ENCODE measurements at places on chromosomes 6 and 20. TPM values are rescaled to one million over a fixed set of nuclear protein-coding genes. Genes with fewer than 3 reads are reported as not detected.
A peak's percentile ranks its signal among the peaks of the same experiment; 100 is the strongest.

DNA sequence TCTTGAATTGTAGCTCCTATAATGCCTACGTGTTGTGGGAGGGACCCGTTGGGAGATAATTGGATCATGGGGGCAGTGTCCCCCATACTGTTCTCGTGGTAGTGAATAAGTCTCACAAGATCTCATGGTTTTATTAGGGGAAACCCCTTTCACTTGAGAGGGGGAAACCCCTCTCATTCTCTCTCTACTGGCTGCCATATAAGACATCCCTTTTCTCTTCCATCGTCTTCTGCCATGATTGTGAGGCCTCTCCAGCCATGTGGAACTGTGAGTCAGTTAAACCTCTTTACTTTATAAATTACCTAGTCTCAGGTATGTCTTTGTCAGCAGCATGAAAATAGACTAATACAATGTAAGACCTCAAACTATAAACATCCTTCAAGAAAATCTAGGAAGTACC, 23.1 kb downstream of the PAQR8 start:
- no peaks in the 10 kb centered on the region for H3K36me3 ChIP-seq
- no peaks in the 10 kb centered on the region for H3K27me3 ChIP-seq
- H3K4me1 ChIP-seq: peaks cover 16% of the 10 kb centered on the region
- H3K27ac ChIP-seq: no peak overlapping the region
- H3K4me3 ChIP-seq: no peak overlapping the region
- no peak for DNase-seq

DNA sequence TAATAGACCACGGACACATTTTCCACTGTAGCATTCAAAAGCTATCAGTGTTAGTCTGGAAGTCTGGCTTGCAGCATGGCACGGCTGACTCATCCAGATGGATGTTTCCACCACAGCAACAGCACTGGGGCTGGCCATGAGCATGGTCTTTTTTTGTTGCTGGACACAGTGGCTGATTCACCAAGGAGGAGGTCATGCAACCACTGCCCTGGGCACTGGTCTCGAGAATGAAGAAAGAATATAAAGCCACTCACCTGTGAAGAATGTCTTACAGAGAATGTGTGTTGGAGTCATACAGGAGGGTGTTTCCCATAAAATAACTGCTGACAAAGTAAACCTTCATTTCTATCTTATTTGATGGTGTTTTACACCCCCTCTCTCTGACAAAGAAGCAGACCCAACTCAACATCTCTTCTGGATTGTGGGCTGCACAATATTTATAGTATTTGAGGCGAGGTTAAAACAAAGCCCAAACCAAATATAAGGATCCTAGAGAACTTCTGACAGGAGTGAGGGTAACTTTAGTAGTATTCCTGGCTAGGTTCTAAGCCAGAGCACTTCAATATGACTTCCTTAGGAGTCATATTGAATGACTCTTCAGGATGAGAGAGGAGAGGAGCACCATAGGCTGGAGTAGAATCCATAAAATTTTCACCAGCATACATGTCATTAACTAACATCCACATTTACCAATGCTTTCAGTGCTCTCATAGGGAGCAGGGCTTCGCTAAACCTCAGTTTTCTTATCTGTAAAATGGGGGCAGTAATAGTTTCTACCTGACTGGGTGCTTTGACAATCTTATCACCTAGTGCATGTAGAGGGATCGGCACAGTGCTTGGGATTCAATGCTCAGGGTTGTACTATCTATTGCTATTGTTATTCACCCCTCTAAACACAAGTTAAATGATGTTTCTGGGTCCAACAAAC, 121.4 kb downstream of the KIF13A start:
- peak overlapping the region; percentile 68 for H3K27ac ChIP-seq
- H3K4me3 ChIP-seq: no peak overlapping the region
- no peaks in the 10 kb centered on the region for H3K36me3 ChIP-seq
- peaks cover 3% of the 10 kb centered on the region for H3K4me1 ChIP-seq
- no peaks in the 10 kb centered on the region for H3K27me3 ChIP-seq

- H3K4me1 ChIP-seq: no peaks in the 10 kb centered on the region
- no peaks in the 10 kb centered on the region for H3K36me3 ChIP-seq
- H3K27ac ChIP-seq: no peak overlapping the region
- H3K27me3 ChIP-seq: no peaks in the 10 kb centered on the region
These were observed 18.5 kb downstream of the GSTA4 start for GRCh38 chr6:52976591-52977035.

DNA sequence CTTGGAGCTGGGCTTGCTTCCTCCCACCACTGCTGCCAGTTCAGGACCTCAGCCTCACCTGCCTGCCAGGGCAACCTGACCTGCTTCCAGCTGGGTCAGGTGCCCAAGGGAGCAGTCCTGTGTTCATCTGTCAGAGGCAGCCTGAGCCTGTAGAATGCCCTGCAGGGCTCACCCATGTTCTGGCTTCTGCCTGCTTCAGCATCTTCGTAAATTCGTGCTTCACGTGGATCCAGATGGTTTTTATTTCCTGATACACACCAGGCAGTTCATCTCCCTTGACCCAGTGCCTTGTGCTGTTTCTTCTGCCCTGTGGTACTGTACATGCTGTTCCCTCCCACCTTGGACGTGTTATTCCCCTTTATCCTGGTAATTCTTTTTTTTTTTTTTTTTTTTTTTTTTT, 50.2 kb downstream of the ARID1B start:
- H3K27ac ChIP-seq: no peak overlapping the region
- H3K36me3 ChIP-seq: peaks cover 21% of the 10 kb centered on the region
- no peaks in the 10 kb centered on the region for H3K27me3 ChIP-seq
- peaks cover 4% of the 10 kb centered on the region for H3K4me1 ChIP-seq
- no peak for DNase-seq
- H3K4me3 ChIP-seq: no peak overlapping the region

DNA sequence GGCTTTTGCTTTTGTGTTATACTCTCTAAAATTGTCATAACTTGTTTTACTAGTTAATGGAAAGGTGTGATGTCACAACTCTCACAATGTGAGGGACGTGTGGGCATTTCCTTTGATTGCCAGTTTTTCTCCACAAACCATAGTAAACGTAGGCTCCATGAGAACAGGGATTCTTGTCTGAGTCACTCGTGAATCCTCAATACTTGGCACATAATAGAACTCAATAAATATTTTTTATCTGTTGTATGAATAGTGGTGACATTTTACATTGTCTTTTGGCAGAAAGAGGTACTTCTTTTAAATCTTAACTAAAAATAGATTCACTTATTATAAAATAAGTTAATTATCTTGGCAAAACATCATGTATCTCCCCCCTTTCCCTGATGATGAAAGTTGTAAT, 69.0 kb upstream of the CNKSR3 start:
- no peak for DNase-seq
- no peak overlapping the region for H3K4me3 ChIP-seq
- H3K27ac ChIP-seq: no peak overlapping the region
- no peaks in the 10 kb centered on the region for H3K4me1 ChIP-seq
- no peaks in the 10 kb centered on the region for H3K36me3 ChIP-seq

GRCh38 chr6:131966443-131966842, 15.3 kb upstream of the CCN2 start:
- H3K27me3 ChIP-seq: no peaks in the 10 kb centered on the region
- no peak overlapping the region for H3K27ac ChIP-seq
- no peak for DNase-seq
- no peaks in the 10 kb centered on the region for H3K36me3 ChIP-seq

DNA sequence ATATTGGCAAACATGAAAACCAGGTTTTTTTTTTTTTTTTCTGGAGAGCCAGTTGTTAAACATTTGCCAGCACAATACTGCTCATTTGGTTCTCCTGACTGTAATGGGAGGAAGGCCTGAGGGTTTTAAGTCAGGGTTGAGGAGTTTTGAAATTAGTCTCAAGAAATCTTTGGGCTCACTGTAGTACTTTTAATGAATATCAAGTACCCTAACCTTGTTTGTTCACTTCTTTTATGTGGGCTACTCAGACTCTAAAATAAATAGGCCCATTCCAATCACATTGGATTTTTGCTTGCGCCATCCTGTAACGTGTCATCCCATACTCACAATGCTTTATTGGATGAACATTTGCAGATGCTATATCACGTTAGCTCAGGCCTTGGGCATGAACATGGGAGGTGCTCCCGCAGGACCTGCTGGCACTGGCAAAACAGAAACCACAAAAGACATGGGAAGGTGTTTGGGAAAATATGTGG, 146.9 kb downstream of the DNAH8 start:
- H3K27me3 ChIP-seq: no peaks in the 10 kb centered on the region
- H3K4me3 ChIP-seq: no peak overlapping the region
- H3K4me1 ChIP-seq: no peaks in the 10 kb centered on the region
- no peak for DNase-seq
- H3K36me3 ChIP-seq: no peaks in the 10 kb centered on the region

- H3K4me1 ChIP-seq: no peaks in the 10 kb centered on the region
- H3K4me3 ChIP-seq: no peak overlapping the region
- no peak for DNase-seq
- peaks cover 55% of the 10 kb centered on the region for H3K36me3 ChIP-seq
- H3K27me3 ChIP-seq: no peaks in the 10 kb centered on the region
These were observed 27.0 kb downstream of the EDEM2 start for GRCh38 chr20:35120012-35120701.

DNA sequence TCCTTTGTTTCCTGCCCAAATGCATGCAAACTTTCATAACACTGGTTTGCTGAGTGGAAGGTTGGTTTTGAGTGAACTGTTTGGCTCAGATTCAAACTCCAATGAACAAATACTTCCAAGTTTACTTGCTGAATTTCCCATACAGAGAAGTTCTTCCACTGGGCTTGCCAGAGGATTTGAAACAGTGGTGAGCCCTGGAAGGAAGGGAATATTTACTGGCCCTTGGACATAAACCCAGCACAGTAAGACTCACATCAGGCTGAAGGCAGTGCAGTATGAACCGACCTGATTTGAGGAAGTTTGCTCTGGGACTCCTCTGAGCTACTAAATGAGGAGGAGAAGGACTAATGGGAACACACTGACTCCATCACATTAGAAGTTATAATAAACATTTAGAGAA, 3.8 kb downstream of the TRAF3IP2 start:
- DNase-seq: no peak
- H3K27me3 ChIP-seq: no peaks in the 10 kb centered on the region
- H3K4me3 ChIP-seq: no peak overlapping the region
- peaks cover 38% of the 10 kb centered on the region for H3K4me1 ChIP-seq
- peak overlapping the region; percentile 5 for H3K27ac ChIP-seq
- peaks cover 9% of the 10 kb centered on the region for H3K36me3 ChIP-seq

- no peaks in the 10 kb centered on the region for H3K4me1 ChIP-seq
- no peak for DNase-seq
- no peaks in the 10 kb centered on the region for H3K36me3 ChIP-seq
- H3K27ac ChIP-seq: no peak overlapping the region
- H3K27me3 ChIP-seq: no peaks in the 10 kb centered on the region
These were observed 75.1 kb downstream of the COL12A1 start for GRCh38 chr6:75130784-75131183.

DNA sequence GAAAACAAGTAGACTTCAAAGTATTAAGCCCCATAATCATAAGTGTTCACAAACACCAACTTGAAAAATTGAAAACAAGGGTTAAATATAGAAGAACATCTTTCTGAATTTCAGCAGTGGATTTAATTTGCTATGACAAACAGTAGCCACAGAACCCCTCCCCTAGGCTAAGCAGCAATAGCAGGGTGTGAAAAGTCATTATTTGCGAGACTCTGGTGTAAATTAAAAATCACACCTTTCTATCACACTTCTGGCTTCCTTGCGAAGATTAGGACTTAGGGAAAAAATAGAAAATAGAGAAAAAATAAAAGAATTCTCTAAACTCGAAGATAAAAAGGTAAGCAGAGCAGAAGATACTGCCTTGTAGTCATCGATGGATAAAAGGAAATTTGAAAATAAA, 6.1 kb downstream of the SAMD3 start:
- no peaks in the 10 kb centered on the region for H3K27me3 ChIP-seq
- H3K4me1 ChIP-seq: peaks cover 2% of the 10 kb centered on the region
- H3K36me3 ChIP-seq: no peaks in the 10 kb centered on the region
- no peak for DNase-seq

DNA sequence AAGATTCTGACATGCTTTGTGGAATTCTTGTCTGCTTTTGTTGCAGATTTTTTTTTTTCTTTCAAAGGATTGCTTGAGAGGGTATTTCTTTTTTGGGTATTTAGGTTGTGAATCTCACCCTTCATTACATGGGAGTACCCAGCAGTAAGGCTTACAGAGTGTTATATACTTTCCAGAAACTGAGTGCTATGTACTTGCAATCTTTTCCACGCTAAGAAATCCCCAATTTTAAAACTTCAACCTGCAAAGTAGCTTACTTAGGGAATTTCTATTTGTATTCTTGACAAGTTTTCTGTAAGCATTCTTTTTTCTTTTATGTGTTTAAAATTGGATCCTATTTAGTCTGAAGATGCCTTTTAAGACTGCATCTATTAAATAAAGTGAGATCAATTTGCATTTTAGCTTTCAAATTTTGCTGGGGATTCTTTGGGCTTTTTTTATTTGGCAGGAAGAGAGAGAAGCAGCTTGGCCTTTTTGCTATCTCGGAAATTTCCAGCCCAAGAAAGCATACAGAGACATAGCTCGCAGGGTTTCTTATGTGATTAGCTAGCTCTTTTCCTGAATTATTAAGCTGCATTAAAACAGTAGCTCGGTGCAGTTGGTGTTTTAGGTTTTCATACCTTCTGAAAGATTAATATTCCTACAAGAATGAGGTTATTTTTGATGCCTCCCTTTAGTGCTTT, 42.6 kb downstream of the KCNS1 start:
- H3K27me3 ChIP-seq: no peaks in the 10 kb centered on the region
- DNase-seq: no peak
- H3K4me3 ChIP-seq: no peak overlapping the region
- no peak overlapping the region for H3K27ac ChIP-seq

DNA sequence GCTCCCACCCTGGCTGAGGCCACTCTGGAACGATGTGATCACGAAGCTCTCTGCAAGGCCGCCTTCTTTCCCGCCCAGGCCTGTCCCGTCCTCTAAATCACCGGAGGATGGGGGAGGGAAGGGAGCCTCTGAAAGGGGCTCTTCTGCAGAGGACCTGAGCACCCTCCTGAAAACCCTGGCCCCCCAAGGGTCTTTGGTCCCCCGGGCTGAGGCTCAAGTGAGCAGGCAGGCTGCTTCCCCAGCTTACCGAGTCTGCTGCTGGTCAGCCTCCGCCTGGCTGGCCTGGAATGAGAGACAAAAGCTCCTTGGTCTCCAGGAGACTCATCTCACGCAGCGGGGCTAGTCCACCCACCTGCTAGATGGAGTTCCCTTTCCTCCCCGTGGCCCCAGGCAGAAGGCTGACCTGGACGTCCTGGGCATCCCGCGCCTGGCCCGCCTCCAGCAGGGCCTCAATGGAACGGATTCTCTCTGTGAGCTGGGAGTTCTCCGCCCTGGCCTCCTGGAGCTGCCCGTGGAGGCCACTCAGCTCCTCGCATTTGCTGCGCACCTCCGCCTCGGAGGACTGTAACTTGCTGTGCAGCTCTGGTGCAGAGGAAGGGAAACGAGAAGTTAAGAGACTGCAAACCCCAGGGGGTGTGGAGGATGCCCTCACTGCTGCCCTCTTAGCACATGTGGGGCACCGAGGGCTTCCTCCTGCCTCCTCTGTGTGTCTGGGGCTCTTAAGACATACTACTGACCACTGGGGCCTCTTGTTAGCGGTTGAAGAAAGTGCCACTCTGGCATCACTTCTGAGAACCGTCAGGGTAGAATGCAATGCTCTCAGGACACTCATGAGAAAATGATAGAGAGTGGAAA, 54.7 kb downstream of the RRBP1 start:
- peaks cover 18% of the 10 kb centered on the region for H3K36me3 ChIP-seq
- no peak for DNase-seq

- no peaks in the 10 kb centered on the region for H3K4me1 ChIP-seq
- no peaks in the 10 kb centered on the region for H3K36me3 ChIP-seq
- H3K27ac ChIP-seq: no peak overlapping the region
- H3K27me3 ChIP-seq: no peaks in the 10 kb centered on the region
- DNase-seq: no peak
These were observed 63.6 kb downstream of the SLC23A2 start for GRCh38 chr20:4937407-4938319.

Gene HCRTR2
- total RNA-seq: 0.09 TPM

Gene FYN
- total RNA-seq: 97.6 TPM

Gene TSBP1
- not detected for total RNA-seq

Gene GPANK1
- total RNA-seq: 25.2 TPM

Gene WFDC2
- 5.6 TPM for total RNA-seq

Gene HLA-DRB5
- total RNA-seq: 266 TPM
